ENCODE measurements at places on chromosomes 11 and 22. TPM values are rescaled to one million over a fixed set of nuclear protein-coding genes. Genes with fewer than 3 reads are reported as not detected.
A peak's percentile ranks its signal among the peaks of the same experiment; 100 is the strongest.

- H3K27me3 ChIP-seq: no peaks in the 10 kb centered on the region
- no peak for DNase-seq
- H3K4me3 ChIP-seq: no peak overlapping the region
- H3K36me3 ChIP-seq: no peaks in the 10 kb centered on the region
- H3K4me1 ChIP-seq: no peaks in the 10 kb centered on the region
These were observed 446.6 kb downstream of the BUD13 start for GRCh38 chr11:116326146-116326545.

ART5 gene
- 1.7 TPM for total RNA-seq

DNA sequence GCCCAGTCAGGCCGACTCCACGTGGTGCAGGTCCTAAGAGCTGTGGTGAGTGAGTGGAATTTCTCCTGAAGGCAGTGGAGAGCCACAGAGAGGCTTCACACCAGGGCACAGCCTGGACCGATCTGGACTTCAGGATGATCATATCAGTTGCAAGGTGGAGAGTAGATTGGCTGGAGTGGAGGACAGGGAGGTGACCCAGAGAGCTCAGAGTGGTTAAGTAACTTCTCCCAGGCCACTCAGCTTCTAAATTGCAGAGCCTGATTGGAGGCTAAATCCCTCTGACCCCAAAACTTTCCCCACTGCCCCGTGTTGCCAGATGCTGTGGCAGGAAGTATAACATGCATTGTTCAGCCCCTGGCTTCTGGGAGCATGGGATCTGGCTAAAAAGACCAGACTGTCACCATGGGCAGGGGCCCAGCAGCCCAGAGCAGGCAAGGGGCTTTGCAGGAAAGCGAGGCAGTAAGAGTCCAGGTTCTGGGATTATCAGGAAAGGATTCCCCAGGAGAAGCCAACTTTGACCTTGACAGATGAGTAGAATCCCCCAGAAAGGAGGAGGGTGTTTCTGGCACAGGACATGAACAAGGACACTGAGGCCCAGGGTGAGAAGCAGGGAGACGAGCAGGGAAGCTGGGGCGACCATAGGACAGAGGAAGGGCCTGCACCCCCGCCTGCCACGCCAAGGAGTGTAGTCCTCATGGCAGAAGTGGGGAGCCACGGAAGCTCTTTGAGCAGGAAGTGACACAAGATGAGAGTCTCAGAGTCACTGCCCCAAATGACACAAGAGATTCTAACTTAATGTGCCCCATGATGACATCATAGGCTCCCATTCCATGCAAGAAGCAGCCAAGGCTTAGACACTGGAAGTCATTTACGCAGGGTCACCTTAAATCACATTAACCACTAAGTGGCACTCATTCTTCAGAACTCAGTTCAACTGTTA is 4.8 kb downstream of the SLC35C1 start:
- peaks cover 31% of the 10 kb centered on the region for H3K4me1 ChIP-seq
- H3K36me3 ChIP-seq: peaks cover 12% of the 10 kb centered on the region
- no peaks in the 10 kb centered on the region for H3K27me3 ChIP-seq
- no peak overlapping the region for H3K4me3 ChIP-seq

DNA sequence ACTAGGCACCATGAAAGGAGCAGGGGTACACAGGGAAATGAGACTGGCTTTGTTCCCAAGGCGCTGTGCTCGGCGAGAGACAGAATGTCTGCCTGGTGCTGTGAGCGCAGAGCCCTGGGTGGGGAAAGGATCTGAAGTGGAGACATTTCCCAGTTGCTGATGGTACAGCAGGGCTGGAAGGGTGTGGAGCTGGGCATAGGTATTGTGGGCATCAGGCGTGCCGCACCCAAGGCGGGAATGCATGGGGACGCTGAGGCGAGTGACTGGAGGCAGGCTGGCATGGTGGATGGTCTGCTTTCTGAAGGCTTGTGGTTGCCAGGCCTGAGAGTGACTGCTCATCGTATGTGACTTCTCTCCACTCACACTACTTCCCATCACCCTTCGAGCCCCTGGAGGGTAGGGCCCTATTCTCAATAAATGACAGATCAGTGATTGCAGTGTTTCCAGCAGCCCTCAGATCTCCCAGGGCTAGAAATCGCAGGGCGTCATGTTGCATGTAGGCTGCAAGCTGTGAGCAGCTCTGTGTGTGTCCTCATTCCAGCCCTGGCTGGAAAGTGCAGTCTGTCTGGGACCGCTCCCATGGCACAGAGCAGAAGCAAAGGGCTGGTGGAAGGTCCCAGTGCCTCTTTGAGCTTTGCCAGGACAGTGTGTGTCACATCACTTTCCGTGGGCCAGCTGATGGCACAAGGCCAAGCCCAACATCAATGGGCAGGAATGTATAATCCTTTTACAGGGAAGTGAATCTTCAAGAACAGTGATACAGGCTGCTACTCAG is 67.7 kb downstream of the TBC1D22A start:
- H3K4me1 ChIP-seq: no peaks in the 10 kb centered on the region
- no peak overlapping the region for H3K4me3 ChIP-seq
- DNase-seq: peak; percentile 8
- no peaks in the 10 kb centered on the region for H3K36me3 ChIP-seq
- H3K27ac ChIP-seq: no peak overlapping the region

DNA sequence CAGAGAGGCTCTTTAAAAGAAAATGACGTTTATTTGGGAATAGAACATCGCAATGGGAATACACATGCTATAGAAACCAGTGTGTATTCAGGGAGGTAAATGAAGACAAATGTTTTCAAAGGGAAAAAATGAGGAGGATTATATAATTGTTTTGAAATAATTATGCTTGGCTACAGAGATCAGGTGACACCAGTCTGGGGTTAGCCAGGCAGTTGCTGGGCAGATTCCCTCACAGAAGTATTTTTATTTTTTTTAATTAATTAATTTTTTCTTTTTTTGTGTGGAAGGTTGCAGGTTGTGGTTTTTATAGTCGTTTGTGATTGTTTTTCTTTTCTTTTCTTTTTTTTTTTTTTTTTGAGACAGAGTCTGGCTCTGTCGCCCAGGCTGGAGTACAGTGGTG is 5.6 kb upstream of the STARD10 start:
- H3K4me1 ChIP-seq: peaks cover 1% of the 10 kb centered on the region
- no peaks in the 10 kb centered on the region for H3K27me3 ChIP-seq
- no peaks in the 10 kb centered on the region for H3K36me3 ChIP-seq
- DNase-seq: no peak

JAML gene
- 2.2 TPM for total RNA-seq

ENTHD1 gene
- 1.3 TPM for total RNA-seq

DNA sequence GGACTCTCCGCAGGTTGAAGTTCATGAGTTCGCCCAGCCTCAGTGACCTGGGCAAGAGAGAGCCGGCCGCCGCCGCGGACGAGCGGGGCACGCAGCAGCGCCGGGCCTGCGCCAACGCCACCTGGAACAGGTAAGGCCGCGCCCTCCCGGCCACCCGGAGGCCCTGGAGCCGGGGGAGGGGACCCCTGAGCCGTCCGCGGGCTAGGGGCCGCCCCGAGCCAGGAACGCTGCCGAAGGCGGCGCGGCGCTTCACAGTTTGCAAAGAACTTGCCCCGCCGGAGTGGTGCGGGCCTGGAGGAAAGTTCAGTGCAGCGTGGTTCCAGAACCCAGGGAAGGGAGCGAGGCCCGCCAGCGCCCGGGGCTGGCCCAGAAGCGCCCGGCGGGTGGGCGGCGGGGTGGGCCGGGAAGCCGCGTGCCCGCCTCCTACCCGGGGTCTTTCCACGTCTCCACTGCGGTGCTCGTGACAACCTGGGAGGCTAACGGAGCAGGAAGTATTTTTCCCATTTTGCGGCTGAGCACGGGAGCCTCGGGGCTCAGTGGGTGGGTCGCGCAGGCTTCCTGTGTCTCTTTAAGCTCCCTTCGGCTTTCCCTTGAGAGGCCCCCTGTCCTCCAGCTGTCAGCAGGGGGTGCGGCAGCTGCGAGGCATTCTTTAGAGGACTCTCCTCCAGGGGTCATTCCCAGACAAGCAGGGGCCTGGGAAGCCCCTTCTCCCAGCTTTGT is 635 bp downstream of the PRR5 start:
- no peaks in the 10 kb centered on the region for H3K27me3 ChIP-seq
- H3K36me3 ChIP-seq: no peaks in the 10 kb centered on the region
- H3K4me1 ChIP-seq: peaks cover 23% of the 10 kb centered on the region
- H3K4me3 ChIP-seq: peak overlapping the region; percentile 50
- peak; percentile 48 for DNase-seq

- H3K27me3 ChIP-seq: no peaks in the 10 kb centered on the region
- no peak overlapping the region for H3K4me3 ChIP-seq
- DNase-seq: peak; percentile 6
- no peaks in the 10 kb centered on the region for H3K36me3 ChIP-seq
- no peak overlapping the region for H3K27ac ChIP-seq
These were observed 174.4 kb downstream of the MAML2 start for GRCh38 chr11:96168623-96169022.

GRCh38 chr22:20999350-21000206 is 2.3 kb downstream of the THAP7 start:
- no peaks in the 10 kb centered on the region for H3K27me3 ChIP-seq
- H3K4me3 ChIP-seq: no peak overlapping the region
- DNase-seq: no peak
- H3K4me1 ChIP-seq: peaks cover 18% of the 10 kb centered on the region

KCNA4 gene
- total RNA-seq: not detected
